Frontal cortex (tissue), 4 donors: ENCODE measurements at places on chromosomes 11 and 22.
A peak's percentile ranks its signal among the peaks of the same experiment; 100 is the strongest.

DNA sequence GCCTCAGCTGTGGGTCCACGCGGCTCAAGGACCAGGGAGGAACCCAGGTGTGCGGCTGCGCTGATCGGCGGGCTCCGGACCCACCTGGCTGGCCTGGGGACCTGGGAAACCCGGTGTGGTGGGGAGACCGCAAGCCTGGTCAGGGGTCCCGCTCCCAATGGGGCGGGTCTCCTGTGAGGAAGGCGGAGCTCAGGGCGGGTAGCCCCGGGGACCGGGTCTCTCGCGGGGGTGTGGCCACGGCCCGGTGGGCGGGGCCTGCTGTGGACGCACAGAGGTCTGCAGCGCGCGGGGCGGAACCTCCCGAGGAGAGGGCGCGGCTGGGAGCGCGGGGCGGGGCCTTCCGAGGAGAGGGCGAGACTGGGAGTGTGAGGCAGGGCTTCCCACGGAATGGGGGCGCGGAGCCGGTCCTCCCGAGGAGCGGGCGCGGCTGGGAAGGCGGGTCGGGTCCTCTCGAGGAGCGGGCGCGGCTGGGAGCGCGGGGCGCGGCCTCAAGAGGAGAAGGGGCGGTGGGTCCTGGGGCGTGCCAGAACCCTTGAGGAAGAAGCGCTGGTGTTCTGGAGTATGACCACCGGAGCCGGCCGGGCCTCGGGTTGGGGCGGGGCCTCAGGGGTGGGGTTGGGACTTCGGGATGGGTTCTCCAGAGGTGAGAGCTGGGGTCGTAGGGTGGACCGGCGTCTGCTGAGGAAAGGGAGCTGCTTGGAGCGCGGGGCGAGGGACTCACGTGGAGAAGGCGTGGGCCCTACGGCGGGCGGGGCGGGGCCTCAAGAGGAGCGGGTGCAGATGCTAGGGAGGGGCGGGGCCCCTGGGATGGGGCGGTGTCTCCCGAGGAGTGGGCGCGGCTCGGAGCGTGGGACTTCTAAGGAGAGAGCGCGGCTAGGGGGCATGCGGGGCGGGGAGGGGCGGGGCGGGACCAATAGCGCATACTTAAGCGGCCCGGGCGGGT is 20.8 kb downstream of the DGCR6L start:
- peak; percentile 63 for DNase-seq

GRCh38 chr11:69841859-69842698 is 22.9 kb upstream of the FGF3 start:
- DNase-seq: no peak

GRCh38 chr11:107928767-107929507 is 689 bp downstream of the RAB39A start:
- DNase-seq: peak; percentile 50

- no peak for DNase-seq
Observed at GRCh38 chr11:2380396-2380795, 3.3 kb downstream of the CD81 start.

GRCh38 chr11:103112364-103112763 is 3.1 kb downstream of the DYNC2H1 start:
- no peak for DNase-seq

DNA sequence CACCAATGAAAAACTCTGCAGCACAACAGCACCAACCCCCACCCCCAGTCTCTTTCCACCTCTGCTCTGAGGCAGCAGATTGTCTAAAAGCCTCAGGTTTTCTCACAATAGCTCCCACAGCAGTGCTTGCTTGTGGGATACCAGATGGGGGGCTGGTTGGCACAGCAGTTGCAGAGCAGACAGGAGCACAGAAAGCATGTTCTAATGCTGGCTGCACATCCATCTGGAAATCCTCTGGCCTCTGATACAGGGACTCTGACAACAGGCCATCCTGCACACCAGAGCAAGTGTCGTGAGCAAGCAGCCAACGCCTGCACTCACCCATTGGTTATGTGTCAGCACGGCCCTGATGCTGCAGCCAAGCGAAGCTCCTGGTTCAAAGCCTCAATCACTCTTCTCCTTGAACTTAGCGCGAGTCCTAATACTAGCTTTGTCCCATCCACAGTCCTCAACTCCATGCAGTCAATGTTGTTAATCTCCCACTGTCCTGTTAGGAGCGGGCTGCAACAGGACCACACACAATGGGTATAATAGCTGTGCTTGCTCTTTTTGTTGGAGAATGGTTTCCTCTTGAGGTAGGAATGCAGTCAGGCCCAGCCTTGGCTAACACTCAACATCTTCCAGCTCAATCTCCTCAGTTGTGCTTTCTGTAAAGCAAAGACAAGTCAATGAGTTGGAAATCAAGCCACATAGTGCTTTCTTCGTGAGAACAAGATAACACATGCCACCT is 30.3 kb downstream of the VSTM5 start:
- no peak for DNase-seq

- DNase-seq: peak; percentile 83
Observed at GRCh38 chr22:35376728-35377472, 4.0 kb upstream of the HMOX1 start.

DNA sequence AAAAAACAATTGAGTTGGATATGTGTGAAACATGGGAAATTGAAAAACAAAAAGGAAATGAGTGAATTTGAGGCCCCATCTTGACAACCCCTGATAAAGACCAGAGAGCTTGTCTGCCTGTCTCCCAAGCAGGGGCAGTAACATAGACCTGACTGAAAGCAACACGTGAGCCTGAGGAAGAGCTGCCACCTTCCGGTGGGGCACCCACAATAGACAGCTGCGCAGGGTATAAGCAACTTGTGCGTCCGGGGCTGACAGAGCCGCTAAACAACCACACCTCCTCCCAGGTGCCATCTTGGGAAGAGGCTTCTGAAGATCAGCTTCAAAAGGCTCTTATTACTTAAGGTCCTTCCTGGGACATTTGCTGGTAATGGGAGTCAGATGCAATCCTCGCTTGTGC is 166.8 kb downstream of the NTM start:
- no peak for DNase-seq

DNA sequence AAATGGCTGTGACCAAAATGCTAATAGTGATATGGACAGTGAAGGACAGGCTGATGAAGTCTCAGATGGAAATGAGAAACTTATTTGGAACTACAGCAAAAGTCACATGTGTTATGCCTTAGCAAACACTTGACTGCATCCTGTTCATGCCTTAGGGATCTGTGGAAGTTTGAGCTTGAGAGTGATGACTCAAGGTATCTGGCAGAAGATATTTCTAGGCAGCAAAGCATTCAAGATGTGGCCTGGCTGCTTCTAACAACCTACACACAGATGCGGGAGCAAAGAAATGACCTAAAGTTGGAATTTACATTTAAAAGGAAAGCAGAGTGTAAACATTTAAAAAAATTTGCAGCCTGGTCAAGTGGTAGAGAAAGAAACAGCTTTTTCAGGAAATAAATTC is 28.1 kb upstream of the CD81 start:
- no peak for DNase-seq

- no peak for DNase-seq
Observed at GRCh38 chr11:67113231-67113721, 5.8 kb upstream of the KDM2A start.

DNA sequence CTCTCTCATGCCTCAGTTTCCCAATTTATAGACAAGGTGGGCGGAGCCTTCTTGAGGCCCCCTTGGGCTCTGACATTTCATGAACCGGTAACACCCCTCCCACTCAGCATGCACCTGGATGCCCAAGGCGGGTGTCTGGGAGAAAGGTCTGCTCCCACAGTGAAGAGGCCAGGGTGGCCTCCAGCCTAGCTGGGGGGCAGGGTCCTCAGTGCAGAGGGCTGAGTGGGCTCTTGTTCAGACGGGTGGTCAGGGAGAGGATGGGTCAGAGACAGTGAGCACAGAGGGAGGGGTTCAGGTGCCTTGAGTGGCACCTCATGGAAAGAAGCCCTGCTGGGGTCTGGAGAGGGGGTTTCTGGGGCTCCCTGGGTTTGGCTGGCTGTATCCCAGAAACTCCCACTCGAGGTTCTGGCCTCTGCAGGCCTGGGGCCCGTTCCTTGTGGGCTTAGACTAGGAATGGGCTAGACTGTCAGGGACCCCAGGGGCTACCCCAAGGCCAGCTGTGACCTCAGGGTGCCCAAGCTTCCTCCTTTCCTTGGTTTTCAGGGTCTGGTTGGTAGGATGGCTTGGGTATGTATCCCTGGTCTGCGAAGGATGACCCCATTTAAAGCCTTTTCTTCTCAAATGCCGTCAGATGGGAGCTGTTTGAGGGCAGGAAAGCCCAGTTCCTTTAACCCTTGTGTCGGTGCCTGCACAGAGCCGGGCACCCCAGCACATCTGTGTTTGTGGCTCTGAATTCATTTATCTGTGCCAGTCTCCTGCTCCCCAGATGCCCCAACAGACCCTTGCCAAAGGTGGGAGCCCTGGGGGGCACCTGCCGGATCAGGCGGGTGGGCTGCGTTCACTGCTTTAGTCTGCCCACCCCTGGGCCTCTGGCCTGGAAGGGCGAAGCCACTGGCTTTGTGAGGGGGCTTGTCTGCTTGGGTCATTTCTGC is 1.2 kb downstream of the SYNGR1 start:
- peak; percentile 21 for DNase-seq

GRCh38 chr11:45692808-45693453 is 27.5 kb upstream of the CHST1 start:
- no peak for DNase-seq

- no peak for DNase-seq
Observed at GRCh38 chr22:37059876-37060449, 8.4 kb downstream of the KCTD17 start.
